ENCODE measurements at places on chromosomes 3 and 15.

DNA sequence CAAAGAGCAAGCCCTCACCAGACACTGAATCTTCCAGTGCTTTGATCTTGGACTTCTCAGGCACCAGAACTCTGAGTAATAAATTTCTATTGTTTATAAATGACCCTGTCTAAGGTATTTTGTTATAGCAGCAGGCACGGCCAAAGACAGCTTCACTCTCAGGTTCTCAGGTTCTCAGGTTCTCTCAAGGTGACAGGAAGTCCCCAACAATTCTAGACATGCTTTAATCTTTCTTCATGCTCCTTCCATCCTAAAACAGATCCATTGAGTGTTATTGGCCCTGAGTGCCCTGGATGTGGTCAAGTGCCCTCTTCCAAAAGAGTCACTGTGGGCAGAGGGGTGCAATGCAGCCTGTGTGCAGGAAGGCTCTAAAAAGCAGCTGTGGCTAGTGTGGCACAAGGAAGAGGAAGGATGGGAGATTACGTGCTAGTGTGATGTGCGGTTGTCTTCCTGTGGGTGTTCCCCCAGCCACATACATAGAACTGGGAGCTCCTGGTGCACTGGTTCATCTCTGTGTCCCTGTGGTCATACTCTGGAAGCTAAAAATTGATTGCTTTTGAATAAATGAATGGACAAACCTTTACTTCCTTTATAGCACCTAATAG, 11.0 kb upstream of the RAB7A start:
- DNase-seq = no peak

DNA sequence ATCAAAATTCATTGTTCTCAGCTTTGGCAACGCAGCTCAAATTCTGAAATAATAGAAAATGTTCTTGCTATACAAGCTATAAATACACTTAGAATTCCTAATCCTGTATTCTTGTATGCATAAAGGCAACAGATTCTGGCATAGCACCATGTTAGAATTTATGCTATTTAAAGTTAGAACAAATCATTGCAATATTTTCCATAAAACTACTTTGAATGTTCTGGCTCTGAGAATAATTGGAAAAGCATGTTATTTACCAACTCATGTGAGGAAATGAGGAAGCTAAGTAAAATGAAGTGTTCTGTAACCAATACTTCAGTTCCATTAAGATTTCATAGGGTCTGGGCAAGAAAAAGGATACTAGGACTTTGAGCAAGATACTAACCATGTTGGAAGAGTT, 888.9 kb downstream of the SQOR start:
- no peak for DNase-seq

- DNase-seq = no peak
Observed at GRCh38 chr15:27867861-27868260, 231.3 kb downstream of the OCA2 start.

DNA sequence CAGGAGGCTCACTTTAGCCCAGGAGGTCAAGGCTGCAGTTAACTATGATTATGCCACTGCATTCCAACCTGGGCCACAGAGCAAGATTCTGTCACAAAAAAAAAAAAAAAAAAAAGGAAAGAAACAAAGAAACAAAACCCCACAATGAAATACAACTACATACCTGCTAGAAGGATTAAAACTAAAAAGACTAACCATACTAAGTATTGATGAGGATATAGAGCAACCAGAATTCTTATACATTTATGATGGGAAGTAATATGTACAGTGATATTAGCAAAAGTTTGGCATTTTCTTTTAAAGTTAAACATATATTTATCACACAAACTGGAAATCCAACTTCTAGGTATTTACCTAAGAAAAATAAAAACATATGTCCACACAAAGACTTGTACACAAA, 40.2 kb upstream of the FOXB1 start:
- DNase-seq = no peak

- no peak for DNase-seq
Observed at GRCh38 chr15:68676011-68676605, 97.3 kb downstream of the CORO2B start.

GRCh38 chr3:194298331-194299227, 52.5 kb downstream of the CPN2 start:
- DNase-seq = no peak

GRCh38 chr3:77055841-77056341, 16.0 kb downstream of the ROBO2 start:
- DNase-seq = peak; percentile 30

DNA sequence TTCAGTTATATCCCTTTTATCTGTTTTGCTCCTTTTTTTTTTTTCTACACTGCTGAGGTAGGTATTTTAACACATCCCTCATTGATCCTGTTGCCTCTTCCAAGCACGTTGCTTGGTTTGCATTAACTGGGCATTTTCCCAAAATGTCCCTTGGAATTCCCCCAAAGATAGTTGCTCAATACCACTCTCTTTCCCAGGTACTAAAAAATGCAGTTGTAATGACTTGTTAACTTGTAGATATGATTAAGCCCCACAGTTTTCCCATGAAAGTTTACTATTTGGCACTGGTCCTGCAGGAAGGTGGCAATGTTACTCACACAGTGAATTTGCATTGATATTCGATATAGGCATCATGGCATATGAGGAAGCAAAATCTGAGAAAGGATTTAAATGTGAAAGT, 67.1 kb downstream of the GRM7 start:
- no peak for DNase-seq

DNA sequence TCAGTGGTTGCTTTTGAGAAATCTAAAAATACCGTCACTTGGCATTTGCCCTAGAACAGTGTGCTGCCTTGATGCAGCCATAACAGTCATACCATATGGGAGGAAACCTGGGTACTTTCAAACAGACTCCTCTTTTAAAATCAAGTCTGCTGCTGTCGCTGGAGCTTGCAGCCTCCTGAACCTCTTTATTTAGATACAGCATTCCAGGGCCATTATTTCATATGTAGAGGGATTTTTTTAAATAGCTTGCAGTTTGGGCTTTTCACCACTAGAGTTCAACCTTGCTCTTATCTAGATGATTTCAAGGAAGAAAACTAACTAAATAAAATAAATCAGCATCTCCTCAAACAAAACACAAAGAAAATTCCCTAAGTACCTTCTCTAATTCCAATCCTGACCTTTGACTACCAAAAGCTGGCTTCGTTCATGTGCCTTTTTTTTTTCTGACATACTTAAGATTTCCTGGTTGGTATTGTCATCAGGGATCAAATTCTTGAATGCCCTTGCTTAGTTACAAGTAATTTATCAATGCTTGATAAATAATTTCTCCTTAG, 111.6 kb downstream of the KBTBD8 start:
- peak; percentile 15 for DNase-seq

- no peak for DNase-seq
Observed at GRCh38 chr15:56653107-56653506, 80.2 kb downstream of the ZNF280D start.

DNA sequence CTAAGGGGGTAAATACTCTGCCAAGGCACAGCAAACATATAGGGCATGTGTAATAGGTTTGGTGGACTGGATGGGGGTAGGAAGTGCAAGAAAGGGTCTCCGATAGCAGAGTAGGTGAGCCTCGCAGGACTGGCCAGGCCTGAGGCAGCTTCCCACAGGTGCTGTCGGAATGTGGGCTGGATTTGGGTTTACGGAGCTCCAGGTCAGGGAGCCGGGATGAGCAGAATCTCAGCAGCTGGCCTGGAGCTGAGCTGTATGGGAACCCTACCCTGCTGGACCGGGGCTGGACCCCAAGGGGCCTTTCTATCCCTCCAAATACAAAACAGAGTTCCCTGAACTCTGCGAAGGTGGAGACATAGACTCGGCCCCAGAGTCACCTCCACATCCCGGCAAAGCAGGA, 15.0 kb downstream of the KLF15 start:
- DNase-seq = no peak

- DNase-seq = no peak
Observed at GRCh38 chr3:149514471-149514870, 40.0 kb downstream of the TM4SF4 start.

DNA sequence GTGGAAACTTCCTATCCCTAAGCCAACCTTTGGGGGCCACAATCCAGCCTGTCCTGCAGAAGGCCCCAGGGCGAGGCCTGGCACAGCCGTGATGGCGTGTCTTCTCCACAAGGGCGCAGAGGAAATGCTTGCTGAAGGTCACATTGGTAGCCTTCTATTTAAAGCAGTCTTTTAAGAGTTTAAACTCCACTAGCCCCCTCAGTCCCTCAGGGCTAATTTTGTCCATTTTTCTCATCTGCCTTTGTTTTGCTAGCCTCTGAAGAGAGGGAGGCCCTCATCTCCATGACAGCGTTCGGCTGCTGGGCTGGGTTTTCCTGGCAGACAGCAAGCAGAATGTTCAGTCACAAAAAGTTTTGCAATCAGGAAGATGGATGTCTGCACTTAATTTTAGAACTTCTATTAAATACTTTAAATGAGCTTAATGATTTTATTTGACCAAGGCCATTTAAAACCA, 40.8 kb downstream of the RARB start:
- no peak for DNase-seq

DNA sequence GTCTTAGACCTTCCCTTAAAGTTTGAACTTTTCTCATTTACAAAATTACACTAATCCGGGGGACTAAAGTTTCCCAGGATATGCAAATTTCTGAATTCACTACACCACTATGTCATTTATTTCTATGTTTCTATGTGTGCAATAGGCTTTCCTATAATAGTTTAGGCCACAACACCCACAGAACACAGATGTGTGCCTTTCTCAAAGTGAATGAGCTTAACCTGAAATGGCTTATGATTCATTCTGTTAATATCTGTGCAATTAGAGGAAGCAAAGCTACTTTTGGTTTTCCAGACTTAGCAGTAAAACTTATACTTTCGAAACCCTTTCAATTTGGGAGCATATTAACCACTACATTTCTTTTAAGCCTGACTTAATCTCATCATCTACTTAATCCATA, 748.1 kb downstream of the GBE1 start:
- no peak for DNase-seq

DNA sequence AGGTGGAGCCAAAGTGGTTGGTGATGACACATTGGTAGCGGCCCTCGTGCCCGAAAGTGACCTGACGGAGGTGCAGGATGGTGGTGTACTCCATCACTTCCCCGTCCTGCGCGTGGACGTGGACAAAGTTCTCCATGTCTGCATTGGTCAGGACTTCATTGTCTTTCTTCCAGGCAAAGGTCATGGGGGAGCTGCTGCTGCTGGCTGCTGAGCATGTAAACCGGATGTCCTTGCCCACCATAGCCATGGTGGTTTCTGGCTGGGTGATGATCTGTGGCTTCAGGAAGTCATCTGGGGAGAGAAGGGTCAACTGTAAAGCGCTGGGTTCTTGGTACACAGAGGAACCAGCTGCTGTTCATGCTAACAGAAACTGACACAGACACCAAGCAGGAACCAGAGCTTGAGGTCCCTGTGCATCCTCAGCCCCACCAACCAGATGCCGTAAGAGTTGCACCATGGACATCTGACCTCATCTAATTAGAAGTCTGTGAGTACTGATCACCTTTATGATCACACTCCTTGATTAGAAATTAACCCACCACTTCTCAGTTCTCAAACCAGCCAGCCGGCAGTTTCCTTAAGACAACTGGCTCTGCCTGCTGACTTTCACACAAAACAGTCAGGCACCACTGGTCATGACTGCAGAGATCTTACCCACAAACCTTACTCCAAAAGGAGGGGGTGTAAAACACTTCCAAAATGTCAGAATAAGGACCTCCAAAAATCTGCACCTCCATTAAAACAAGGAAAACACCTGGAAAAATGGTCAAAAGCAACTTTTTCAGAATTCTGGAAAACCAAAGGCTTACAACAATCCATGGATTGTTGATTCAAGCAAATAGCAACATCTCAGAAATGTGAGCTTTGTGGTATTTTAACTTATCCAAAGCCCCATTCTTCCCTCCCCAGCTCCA, 114.6 kb downstream of the LRIG1 start:
- DNase-seq = no peak

- no peak for DNase-seq
Observed at GRCh38 chr3:55683666-55684270, 196.7 kb upstream of the WNT5A start.
